Progenitor cell of endocrine pancreas (in vitro differentiated cells): ENCODE measurements at places on chromosomes 2 and 18. TPM values are rescaled to one million over a fixed set of nuclear protein-coding genes. Genes with fewer than 3 reads are reported as not detected.

GRCh38 chr2:218436992-218437391, 18.1 kb downstream of the VIL1 start:
- no peak for DNase-seq
- no peaks in the 10 kb centered on the region for H3K27me3 ChIP-seq
- H3K4me3 ChIP-seq, result no peak overlapping the region

ZNF397 gene
- total RNA-seq, result 41.2 and 43.6 TPM in 2 replicates

DNA sequence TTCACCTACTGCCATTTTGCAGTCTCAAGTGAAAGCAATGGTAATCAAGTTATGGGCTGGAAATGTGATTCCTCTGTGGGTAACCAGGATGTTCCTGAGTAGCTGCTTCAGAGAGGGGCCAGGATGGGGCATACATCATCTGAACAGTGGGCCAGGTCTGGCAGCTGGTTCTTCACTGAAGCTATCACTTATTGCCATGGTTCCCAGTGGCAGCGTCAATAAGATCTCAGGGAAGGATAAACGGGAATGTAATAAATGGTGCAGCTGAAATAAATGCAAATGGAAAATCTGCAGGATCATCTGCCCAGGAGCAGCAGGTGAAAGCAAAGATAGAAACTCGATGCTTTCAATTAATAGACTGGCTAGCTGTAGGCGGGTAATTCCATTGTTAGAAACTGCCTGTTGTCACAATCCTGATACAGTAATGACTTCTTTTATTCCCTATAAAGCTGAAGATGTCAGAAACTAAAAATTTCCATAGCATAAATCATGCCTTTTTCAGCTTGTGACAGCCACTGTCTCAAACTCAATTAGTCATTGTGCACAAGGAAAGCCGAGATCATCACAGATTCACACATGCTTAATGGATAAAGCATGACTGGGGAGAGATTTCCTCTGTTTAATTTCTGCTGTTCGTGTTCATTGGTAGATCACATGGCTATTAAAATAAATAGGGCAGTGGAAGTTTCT, 56.2 kb upstream of the CCDC85A start:
- H3K27ac ChIP-seq, result no peak overlapping the region
- H3K4me1 ChIP-seq, result peaks cover 11% of the 10 kb centered on the region
- DNase-seq, result no peak
- peaks cover 5% of the 10 kb centered on the region for H3K27me3 ChIP-seq
- H3K36me3 ChIP-seq, result no peaks in the 10 kb centered on the region

- no peaks in the 10 kb centered on the region for H3K36me3 ChIP-seq
- no peak for DNase-seq
- H3K4me1 ChIP-seq, result peaks cover 20% of the 10 kb centered on the region
- H3K27me3 ChIP-seq, result peaks cover 3% of the 10 kb centered on the region
- no peak overlapping the region for H3K4me3 ChIP-seq
Observed at GRCh38 chr18:70417847-70418246, 129.0 kb downstream of the SOCS6 start.

G6PC2 gene
- total RNA-seq, result not detected in 2 replicates

GRCh38 chr2:68319398-68320117, at the start of gene CNRIP1:
Gene CNRIP1, minus strand, starts transcription at chr2:68319949. Its CDS starts 549 bp downstream, at chr2:68319400.
- peaks cover 4% of the 10 kb centered on the region for H3K4me1 ChIP-seq
- peak; percentile 14 for DNase-seq
- H3K36me3 ChIP-seq, result no peaks in the 10 kb centered on the region

DNA sequence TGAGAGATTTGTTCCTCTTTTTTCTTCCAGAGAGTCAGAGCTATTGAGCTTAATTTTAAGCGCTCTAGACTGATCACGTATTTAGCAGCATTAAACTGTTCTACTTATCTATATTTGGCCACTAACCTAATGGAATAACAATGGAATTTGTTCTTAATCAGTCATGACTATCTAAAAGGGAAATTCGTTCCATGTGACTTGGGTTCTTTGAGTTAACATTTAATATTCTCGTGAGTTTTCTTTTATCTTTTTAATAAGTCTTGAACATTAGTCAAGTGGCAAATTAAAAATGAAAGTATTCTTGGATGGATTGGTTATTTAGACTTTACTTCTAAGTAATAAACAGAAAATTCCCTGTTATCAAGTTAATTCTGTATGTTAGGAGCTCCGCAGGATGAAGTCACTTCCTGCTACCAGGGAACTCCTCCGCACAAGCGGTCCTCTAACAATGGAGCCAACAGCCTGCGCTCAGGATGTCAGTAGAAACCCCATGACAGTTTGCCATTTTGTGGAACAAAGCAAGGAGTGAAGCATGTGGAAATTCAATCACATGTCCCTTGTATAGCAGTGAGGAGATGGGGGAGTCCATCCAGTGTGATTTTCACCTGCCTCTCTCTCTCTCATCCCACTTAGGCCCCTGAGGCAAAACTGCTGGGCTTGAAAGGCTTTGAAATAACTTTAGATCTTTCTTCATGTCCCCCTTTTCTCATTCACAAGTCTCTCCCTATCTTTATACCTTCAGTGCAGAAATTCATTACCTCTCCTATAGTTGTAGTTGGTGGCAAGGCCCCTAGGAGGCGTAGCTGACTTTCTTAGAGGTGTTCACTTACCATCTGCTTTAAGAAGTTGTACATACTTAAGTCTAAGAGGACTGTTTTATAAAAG, 138.1 kb downstream of the WDR7 start:
- H3K36me3 ChIP-seq, result no peaks in the 10 kb centered on the region
- H3K27me3 ChIP-seq, result no peaks in the 10 kb centered on the region
- H3K27ac ChIP-seq, result no peak overlapping the region
- no peak overlapping the region for H3K4me3 ChIP-seq
- DNase-seq, result no peak

APLF gene
- 10.6 and 11.6 TPM in 2 replicates for total RNA-seq

GRHL1 gene
- 13.4 and 14.4 TPM in 2 replicates for total RNA-seq

- no peaks in the 10 kb centered on the region for H3K27me3 ChIP-seq
- peak overlapping the region; percentile 12 for H3K4me3 ChIP-seq
- DNase-seq, result no peak
- peaks cover 21% of the 10 kb centered on the region for H3K4me1 ChIP-seq
- H3K27ac ChIP-seq, result peak overlapping the region; percentile 66
Observed at GRCh38 chr18:2091937-2092336, 479.4 kb downstream of the METTL4 start.

DNA sequence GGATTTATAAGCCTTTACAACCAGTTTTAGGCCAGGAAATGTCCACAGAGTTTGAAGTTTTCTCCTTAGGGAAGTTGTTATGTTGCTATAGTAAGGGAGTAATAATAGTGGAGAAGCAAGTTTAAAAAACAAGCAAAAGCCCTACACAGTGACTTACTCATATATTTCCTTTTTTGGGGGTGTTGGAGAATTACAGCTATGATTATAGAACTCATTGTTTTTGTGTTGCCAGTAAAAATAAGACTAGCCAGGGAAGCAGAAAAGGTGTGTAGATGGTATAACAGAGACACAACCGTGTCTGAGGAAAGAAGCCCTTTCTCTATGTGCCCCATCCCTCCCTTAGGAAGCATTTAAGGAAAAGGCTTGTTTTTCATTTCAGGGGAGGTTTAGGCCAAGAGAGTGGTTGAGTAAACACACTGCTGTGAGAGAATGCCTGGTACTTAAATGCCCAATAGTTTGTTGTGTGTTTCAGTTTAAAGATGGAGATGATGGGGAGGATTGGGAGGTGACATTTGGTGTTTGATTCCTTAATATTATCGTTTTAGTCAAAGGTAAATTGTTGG, 2.3 kb downstream of the VAPA start:
- DNase-seq, result no peak
- H3K4me3 ChIP-seq, result peak overlapping the region; percentile 86
- peak overlapping the region; percentile 66 for H3K27ac ChIP-seq
- no peaks in the 10 kb centered on the region for H3K27me3 ChIP-seq

GRCh38 chr2:65812887-65813286, 380.5 kb upstream of the SPRED2 start:
- H3K36me3 ChIP-seq, result no peaks in the 10 kb centered on the region
- no peak overlapping the region for H3K27ac ChIP-seq
- DNase-seq, result no peak
- H3K27me3 ChIP-seq, result peaks cover 3% of the 10 kb centered on the region
